ENCODE measurements at places on chromosomes 4 and X.

- peak; percentile 67 for DNase-seq
These were observed 7.6 kb downstream of the DLG3 start for GRCh38 chrX:70452143-70452733.

DNA sequence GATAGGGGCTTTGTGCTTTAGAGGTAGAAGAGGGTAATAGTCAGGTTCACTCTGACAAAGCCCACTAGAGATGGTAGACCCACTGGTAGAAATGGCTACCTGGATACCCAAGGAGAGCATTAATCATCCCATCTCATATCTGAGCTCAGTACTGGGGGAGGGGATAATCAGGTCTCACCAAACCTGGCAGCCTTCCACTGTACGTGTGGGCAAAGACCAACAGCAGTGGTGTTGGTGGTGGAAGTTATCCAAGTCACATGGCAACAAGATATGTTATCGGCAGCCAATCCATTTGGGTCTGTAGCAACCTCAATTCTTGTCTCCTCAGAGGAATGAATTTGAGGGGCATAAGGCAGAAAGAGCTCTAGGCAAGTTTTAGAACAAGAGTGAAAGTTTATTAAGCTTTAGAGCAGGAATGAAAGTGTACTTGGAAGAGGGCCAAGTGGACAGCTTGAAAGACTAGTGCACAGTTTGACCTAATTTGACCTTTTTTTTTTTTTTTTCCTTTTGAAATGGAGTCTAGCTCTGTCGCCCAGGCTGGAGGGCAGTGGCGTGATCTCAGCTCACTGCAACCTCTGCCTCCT lies 67.0 kb upstream of the CXCL13 start:
- DNase-seq: no peak

DNA sequence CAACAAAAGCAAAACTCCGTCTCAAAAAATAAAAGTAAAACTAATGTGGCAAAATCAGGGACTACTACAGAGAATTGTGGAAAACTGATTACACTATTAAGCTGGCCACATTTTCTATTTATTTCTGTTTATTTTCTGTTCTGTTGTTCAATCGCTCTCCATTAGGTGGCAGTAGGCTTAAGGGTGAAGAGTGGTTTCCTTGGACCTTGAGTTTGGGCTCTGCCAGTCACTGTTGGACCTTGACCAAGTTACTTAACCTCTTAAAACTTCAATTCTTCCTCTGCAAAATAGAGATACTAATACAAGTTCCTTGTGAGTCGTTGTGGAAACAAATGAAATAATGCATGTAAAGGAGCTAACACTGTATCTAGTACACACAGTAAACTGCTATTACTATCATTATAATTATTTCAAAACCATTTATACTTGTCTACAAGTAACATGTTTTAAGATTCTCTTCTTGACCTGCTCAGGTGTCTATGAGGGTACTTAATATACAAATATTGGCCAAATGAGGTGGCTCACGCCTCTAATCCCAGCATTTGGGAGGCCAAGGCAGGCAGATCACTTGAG lies 15.2 kb downstream of the HSD17B11 start:
- DNase-seq: no peak

- DNase-seq: no peak
These were observed 1574.3 kb upstream of the PABPC4L start for GRCh38 chr4:135775909-135776308.

GRCh38 chr4:68630371-68630770 lies 40.1 kb downstream of the UGT2B15 start:
- DNase-seq: no peak

GRCh38 chr4:128285085-128285997 lies 2.3 kb downstream of the PGRMC2 start:
- DNase-seq: no peak

- no peak for DNase-seq
These were observed 34.3 kb downstream of the TMEM164 start for GRCh38 chrX:110037178-110037577.

DNA sequence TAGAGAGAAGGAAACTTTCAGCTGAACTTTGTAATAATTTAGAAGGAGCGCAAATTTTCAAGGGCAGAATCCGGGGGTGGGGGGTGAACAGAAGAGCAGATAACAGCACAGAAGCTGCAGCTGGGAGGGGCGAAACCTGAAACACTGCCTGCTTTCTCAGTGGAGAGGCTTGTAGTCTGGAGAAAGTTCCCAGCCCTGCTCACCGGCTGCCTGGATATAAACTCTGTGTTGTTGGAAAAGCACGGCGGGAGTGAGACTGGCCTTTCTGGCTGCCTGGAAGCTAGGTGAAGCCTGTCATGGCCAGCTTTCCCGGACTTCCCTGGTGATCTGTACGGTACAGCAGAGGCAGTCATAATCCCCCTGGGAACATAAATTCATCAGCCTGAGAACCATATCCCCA lies 1352.1 kb upstream of the DIAPH2 start:
- no peak for DNase-seq

DNA sequence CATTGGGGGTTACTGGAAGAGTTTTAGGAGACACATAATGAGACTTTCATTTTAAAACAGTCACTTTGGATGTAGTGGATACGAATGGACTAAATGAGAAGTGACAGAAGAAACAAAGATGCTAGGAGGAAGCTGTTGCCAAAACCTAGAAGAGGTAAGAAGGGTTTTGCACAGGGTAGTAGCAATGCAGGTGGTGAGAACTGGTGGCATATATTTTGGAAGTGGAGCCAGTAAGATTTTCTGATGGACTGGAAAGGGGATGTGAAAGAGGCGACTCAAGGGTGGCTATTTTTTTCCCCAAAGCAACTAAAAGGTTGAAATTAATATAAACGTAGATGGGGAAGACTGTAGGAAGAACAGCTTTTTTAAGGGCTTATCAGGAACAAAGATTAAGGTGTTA lies 462.0 kb downstream of the IL15 start:
- DNase-seq: no peak

- DNase-seq: no peak
These were observed 112.1 kb upstream of the NAP1L5 start for GRCh38 chr4:88809576-88810219.

GRCh38 chr4:132001542-132001941 lies 1147.6 kb upstream of the PCDH10 start:
- no peak for DNase-seq

- peak; percentile 24 for DNase-seq
These were observed 734 bp downstream of the STOX2 start for GRCh38 chr4:183905593-183906488.

GRCh38 chrX:118459494-118459893 lies 36.1 kb upstream of the DOCK11 start:
- DNase-seq: peak; percentile 4

- DNase-seq: no peak
These were observed 446.2 kb downstream of the RAPGEF2 start for GRCh38 chr4:159549098-159549518.

DNA sequence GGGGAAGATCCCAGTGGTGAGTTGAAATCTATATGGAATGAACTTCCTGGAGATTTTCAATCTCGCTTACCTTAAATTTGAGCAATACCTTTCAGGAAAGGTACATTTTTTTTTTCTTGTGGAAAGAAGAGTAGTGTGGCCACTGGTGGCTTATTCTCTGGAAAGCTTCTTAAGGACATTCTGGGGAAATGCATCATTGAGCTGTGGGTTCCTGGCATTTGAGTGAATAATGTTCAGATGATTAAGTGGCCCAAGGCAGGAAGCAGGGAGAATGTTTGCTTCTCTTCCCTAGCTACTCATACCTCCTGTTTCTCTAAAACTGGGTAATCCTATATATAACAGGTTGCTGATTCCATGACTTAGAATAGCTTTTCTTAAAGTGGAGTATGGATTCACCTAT lies 31.8 kb downstream of the STAG2 start:
- no peak for DNase-seq

GRCh38 chr4:187724456-187724855 lies 271.1 kb upstream of the ZFP42 start:
- DNase-seq: no peak

GRCh38 chr4:102612824-102613366 lies 111.7 kb downstream of the NFKB1 start:
- peak; percentile 62 for DNase-seq

DNA sequence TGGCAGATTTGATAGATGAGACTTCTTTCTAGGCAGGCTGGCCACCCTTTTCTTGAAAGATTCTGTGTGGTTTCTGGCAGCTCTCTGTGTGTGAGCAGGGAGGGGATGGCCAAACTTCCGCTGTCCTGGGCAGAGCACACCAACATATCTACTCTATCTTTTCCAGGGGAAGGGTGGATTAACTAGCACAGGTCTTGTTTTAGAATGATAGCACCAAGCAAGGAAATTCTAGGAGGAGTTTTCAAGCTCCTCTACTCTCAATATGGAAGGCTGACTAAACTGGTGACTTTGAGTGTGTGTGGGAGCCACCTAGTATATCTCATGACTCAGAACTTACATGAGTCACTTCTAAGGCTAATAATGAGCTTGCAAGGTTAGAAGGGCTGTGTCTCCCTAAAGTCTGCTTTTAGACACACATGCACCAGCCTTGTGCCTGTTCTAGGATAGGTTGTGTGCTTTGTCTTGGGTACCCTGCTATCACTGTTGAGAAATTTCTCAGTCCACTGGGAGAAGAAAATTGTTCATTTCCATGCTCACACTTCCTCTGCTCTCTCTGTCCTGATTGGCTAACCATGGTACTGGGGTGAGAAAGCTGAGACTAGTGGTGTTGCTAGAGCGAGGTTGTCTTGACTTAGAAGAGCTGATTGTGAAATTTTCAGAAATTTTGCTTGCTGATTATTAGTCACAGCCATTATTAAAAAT lies 72.9 kb downstream of the YIPF6 start:
- DNase-seq: peak; percentile 18

DNA sequence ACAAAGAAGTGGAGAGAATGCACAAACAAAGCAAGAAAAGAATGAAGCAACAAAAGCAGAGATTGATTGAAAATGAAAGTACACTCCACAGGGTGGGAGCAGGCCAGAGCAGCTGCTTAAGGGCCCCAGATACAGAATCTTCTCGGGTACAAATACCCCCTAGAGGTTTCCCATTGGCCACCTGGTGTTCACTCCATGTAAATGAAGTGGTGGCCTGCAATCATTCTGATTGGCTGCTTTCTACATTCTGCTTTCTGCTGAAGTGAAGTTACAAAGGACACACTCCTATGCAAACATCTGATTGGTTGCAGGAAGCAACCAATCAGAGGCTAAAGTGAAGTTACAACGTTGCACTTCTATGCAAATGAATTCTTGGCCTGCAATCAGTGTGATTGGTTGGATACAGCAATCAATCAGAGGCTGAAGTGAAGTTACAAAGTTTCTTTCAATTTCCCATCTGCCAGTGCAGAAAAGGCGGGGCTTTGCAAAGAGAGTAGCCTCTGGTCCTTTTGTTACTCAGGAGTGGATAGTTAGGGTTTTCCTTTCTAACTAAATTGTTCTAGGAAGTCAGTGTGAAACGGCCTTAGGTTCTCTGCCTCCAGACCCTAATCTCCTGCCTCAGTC lies 19.0 kb upstream of the GPC4 start:
- no peak for DNase-seq

GRCh38 chr4:110508827-110509710 lies 33.1 kb downstream of the ENPEP start:
- no peak for DNase-seq

DNA sequence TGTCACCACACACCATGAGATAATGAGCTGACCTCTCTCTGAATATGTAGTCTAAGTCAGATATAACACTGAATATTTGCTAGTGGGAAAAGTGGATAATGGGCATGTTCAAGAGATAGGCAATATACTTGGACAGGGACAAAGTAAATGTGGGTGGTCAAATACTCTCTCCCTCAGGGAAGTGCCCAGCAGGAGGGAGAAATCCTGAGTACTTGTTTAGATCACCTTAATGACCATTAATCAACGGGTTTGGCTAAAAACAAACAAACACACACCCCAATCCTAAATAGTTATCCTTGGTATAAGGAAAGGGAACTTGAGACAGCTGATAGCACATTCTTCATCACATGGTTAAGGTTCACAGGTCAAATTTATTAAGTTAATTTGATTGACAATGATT lies 933.5 kb downstream of the C4orf33 start:
- DNase-seq: no peak

GRCh38 chr4:76705472-76705871 lies 192.5 kb downstream of the SOWAHB start:
- DNase-seq: no peak

DNA sequence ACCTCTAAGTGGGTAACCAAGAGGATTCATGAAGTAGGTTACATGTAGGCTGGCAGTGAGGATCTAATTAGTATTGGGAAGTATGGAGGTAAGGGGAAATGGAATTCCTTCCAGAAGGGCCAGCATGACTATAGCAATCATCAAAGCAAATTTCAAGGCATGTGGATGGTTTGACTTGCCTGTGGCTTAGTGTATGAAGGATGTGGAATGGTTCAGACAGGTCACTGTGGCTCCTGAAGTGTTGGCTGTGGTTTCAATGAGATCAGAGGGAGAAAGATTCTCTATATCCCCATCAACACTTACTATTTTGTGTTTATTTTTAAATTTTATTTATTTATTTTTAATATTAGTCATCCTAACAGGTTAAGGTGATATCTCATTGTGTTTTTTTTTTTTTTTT lies 121.6 kb upstream of the TBC1D9 start:
- no peak for DNase-seq

- DNase-seq: no peak
These were observed 795.7 kb upstream of the SLIT2 start for GRCh38 chr4:19455850-19456602.

DNA sequence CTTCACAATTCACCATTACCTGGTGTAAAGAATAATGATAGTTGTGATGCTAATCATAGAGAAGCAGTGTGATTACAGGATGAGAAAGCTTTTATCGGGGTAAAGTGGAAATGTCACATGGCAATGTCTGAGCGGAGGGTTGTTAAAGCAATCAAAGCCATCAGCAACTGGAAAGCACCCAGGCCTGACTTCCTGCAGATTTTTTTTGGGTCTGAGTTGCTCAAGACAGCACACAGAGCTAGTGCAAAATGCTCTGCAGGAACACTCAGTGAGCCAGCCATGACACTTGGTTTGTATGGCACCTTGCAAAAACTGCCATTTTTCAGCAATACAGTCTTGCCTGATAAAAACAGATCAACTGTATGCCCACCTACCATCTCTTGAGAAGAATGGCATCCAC lies 152.9 kb downstream of the COL4A6 start:
- no peak for DNase-seq

- DNase-seq: no peak
These were observed 568.1 kb upstream of the GNPDA2 start for GRCh38 chr4:45294464-45294863.

- no peak for DNase-seq
These were observed 20.6 kb downstream of the SH3KBP1 start for GRCh38 chrX:19866626-19867410.

DNA sequence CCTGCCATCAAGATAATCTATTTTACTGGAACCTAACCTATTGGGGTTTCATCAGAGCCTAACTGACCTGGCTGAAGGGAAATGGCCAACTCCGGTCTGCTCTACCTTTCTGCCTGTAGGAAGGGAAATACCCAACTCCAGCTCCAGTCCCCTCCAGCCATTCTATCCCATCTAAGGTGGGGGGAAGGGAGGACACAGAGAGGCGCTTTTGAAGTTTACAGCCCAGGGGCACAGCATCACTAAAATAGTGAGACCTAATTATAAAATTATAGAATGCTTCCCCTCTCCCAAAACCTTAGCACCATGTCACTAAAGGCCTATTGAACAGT lies 27.8 kb upstream of the ACSL4 start:
- no peak for DNase-seq
